ENCODE measurements at places on chromosomes 5 and 9.

GRCh38 chr5:65722575-65723403 is 784 bp downstream of the NLN start:
- DNase-seq = no peak

DNA sequence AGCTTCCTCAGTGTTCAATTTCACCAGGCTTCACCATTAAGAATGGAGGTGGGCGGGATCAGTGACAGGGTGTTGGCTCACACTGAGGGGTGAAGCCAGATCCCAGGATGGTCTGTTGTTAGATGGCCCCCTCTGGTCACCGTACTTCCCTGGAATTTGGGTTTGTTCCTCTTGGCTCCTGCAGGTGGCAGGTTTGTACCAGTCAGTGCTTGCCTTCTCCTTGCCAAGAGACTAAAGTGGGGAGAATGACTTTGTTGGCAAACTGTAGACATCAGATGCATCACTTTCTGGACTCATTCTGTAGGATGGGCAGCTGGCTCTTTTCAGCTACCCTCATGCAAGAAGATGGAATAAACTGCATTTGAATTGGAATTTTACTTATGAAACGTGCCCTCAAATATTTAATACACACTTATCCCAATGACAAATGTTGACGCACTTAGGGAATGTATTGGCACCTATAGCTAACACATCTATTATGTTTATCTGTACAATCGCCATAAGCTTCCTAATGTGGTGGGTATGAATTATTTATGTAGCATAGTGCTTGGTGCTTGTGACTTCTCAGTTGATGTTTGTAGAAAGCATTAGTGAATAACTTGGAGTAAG is 31.4 kb upstream of the ANKRD55 start:
- DNase-seq = peak; percentile 15

- DNase-seq = no peak
Measured at GRCh38 chr5:137703565-137703964, 32.3 kb downstream of the KLHL3 start.

DNA sequence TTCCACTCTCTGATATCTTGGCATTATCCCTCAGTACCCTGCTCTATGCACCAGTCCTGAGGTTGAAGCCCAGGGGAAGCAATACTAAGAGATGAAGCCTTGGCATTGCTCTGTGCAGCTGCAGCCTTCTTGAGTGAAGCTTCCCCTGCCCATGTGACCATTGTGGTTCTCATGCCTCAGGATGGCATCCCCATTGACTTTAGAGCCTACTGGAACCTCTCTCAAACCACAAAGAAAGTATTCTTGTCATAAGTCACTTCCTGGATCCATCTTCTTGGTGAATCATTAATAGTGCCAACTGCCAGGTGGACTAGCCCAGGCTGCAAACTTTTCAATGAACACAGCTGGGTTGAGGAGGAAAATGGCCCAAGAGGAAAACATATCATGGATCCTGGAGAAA is 283.9 kb upstream of the RFX3 start:
- no peak for DNase-seq

DNA sequence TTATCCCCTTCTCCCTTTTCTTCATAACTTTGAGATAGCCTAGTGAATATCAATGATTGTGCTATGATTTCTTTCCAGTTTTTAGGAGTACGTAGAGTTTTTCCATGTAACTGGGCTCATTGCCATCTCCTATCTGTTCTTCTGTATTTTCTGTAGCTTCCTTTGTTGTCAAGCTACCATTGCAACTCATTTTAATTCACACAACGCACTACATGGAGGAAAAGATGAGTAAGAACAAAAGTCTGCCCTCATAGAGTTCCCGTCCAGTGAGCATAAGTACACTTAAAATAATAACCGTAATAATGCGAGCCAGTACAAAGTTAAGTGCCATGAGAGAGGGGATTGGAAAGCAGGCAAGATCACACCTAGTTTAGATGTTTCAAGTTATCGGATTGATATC is 177.7 kb downstream of the PAM start:
- DNase-seq = no peak

DNA sequence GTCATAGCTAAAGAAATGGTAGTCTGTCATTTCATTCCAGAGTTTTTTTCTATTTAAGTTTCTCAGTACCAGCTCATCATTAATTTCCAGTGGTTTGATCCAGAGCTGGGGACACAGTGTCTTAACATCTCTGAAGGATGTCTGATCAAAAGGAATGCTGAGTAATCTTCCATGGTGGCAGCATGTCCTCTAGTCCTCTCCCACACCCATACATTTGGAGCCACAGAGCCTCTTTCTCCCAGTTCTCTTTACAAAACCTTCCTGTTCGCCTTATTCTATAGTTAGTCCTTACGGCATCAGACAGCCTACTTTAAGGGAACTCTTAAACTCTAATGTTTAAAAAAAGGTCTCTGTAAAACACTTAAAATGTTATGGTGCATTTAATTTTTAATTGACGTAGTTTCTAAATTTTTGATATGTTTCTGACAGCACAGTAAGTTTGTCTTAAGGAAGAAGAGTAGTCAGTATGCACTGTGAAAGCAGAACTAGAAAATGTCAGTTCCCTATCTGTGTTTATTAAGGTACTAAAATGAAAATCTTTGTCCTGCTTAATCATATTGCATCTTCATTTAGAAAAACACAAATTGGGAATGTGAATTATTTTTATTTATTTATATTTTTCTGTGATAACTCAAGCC is 96.8 kb downstream of the INIP start:
- DNase-seq = no peak

- DNase-seq = no peak
Measured at GRCh38 chr9:36874261-36874660, 159.8 kb downstream of the PAX5 start.

- DNase-seq = no peak
Measured at GRCh38 chr9:136587145-136587943, 41.5 kb upstream of the NOTCH1 start.

DNA sequence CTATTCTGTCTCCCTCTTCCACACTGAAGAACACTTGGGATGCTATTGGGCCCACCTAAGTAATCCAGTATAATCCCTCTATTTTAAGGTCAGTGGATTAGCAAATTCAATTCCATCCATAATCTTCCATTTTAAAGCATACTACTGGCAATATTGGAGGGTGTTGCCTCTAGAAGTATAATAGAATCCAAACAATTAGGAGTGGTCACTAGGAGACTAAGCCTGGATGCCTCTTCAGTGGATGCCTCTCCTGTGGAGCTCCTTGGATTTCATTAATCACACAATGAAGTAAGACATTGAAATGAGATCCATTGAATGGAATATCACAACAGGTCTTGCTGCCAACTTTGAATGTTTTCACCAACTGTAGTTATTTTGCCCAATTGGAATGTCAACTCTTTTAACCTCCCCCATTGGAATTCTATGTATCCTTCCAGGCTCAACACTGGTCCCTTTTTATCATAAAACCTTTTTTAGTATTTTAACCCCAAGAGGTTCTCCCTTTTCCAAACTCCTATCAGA is 311.6 kb downstream of the PLK2 start:
- DNase-seq = no peak

DNA sequence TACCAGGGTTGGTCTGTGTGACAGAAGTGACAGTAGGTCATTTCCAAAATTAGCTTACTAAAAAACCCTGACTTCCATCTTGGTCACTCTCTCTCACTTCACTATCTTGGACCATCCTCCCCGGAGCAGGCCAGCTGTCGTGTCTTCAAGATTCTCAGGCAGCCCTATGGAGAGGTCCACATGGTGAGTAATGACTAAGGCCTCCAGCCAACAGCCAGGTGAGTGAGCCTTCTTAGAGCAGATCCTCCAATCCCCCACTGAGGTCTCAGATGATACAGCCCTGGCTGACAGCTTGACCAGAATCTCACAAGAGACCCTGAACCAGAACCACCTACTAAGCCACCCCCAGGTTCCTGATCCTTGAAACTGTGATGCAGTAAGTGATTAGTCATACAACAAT is 92.0 kb downstream of the DCP2 start:
- DNase-seq = no peak

DNA sequence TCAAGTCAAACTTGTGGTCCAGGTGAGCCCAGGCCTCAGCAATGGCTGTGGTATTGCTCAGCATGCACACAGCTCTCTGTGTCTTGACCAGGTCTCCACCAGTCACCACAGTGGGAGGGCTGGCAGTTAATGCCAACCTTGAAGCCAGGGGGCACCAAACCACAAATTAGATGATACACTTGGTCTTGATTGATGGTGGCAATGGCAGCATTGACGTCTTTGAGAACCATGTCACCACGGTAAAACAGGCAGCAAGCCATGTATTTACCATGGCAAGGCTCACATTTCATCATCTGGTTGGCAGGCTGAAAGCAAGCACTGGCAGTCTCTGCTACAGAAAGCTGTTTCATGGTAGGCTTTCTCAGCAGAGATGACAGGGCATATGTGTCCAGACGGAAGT is 40.0 kb downstream of the NIM1K start:
- DNase-seq = no peak

DNA sequence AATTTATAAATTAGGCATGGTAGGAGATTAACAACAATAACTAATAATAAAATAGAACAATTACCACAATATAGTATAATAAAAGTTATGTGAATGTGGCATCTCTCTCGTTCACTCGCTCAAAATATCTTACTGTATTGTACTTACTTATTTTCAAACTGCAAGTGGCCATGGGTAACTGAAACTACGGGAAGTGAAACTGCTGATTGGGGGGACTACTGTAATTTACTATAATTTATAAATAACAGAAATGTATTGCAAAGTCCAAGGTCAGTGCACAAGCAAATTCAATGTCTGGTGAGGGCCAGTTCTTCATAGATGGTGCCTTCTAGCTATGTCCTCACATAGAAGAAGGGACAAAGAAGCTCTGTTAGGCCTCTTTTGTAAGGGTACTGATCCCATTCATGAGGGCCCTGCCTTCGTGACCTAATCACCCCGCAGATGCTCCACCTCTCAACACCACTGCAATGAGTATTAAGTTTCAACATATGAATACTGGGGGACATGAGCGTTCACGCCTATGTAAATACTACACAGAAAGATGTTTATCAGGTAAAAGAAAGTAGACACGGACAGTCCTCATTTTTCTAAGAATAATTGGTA is 39.0 kb downstream of the KCNIP1 start:
- no peak for DNase-seq
